ENCODE measurements at places on chromosomes 11 and 22. TPM values are rescaled to one million over a fixed set of nuclear protein-coding genes. Genes with fewer than 3 reads are reported as not detected.

Gene ILK
- 272 TPM for total RNA-seq

Gene CEP126
- 1.1 TPM for total RNA-seq

Gene CSF2RB
- total RNA-seq = not detected

DNA sequence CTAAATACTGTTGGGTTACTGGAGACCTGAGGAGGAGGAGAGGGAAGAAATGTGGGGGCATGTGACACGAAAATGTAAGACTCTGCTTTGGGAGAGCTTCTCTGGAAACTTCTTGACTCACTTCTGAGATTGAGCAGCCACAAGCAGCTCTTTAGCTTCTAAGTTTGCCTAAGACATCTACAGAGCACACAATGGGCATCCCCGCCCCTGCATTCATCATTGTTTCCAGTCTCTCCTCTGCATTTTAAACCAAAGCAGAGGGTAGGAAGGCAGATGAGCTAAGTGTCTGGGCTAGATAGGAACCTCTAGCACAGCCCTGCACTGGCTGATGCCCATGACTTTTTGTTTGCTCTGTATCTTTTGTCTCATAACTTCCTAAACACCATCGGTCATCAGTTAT lies 2.1 kb upstream of the OR52D1 start:
- DNase-seq = no peak
- H3K27ac ChIP-seq = no peak overlapping the region
- no peaks in the 10 kb centered on the region for H3K4me1 ChIP-seq
- no peaks in the 10 kb centered on the region for H3K27me3 ChIP-seq

DNA sequence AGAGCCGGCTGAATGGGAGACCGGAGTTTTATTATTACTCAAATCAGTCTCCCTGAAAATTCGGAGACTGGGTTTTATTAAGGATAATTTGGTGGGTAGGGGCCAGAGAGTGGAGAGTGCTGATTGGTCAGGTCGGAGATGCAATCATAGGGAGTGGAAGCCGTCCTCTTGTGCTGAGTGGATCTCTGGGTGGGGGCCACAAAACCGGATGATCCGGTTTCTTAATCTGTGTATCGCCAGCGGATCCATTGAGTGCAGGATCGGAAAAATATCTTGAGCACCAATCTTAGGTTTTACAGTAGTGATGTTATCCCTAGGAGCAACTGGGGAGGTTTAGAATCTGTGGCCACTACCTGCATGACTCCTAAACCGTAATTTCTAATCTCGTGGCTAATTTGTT lies 886 bp upstream of the NIPSNAP1 start:
- H3K36me3 ChIP-seq = no peaks in the 10 kb centered on the region
- peaks cover 2% of the 10 kb centered on the region for H3K4me1 ChIP-seq
- no peaks in the 10 kb centered on the region for H3K27me3 ChIP-seq
- H3K4me3 ChIP-seq = no peak overlapping the region

DNA sequence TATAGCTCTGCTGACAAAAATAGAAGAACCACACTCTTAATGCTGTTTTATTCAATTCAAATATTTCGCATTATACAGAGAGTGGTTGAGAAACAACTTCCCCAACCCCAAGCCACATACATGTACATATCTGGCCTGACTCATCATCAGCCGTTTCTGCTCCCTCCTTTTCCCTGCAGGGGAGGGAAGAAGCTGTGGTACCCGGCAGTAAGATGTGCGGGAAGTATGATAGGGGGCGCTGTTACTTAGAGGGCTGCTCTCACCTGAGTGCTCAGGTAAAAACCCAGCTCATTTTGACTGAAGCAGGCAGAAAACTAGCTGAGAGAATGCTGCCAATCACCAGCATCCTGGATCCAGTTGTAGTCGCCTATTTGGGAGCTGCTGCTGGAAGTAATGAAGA lies 85.5 kb downstream of the NELL1 start:
- H3K36me3 ChIP-seq = no peaks in the 10 kb centered on the region
- no peaks in the 10 kb centered on the region for H3K4me1 ChIP-seq
- H3K27me3 ChIP-seq = no peaks in the 10 kb centered on the region
- no peak for DNase-seq
- no peak overlapping the region for H3K4me3 ChIP-seq
- no peak overlapping the region for H3K27ac ChIP-seq

Data from IMR-90 (cell line).